ENCODE measurements at places on chromosomes 4 and X.

DNA sequence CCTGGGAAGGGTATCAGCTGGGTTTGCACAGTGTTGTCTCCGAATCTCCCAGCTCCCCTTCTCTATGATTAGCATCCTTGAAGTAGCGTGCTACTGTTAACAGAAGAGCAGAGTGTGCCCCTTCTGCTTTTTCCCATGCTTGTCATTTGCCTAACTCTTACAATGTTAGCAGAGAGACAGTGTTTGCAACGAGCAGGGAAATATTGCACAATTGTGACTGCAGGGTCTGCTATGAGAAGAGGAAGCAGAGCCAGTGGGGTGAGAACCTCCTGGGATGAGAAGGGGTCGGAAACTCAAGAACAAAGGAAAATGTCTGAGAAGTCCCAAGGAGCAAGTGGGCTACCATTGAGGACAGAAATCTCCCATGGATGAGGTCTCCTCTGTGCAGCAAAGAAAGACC lies 7.8 kb upstream of the CHRNA9 start:
- DNase-seq: no peak

DNA sequence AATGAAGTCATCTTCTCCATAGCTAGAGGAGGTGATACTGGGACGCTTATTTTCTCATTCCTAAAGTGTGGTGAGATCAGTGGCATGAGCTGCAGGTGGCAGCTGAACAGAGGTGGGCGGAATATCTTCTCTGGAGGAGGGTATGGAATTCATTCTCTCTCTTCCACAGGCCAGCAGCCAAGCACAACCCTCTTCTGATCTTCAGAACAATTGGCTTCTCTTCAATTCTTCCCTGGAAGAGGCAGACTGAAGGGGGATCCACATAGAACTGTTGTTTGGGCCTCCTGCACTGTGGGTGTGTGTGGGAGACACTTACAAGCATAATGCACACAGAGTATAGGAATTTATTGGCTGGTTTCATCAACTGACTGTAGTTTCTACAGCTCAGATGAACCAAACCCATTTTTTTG lies 180.4 kb upstream of the RASGEF1B start:
- no peak for DNase-seq

- no peak for DNase-seq
Observed at GRCh38 chr4:94642561-94642866, 115.2 kb upstream of the BMPR1B start.

- no peak for DNase-seq
Observed at GRCh38 chr4:129138810-129139496, 43.0 kb downstream of the C4orf33 start.

- DNase-seq: no peak
Observed at GRCh38 chr4:41749631-41750039, 1.1 kb upstream of the PHOX2B start.

- no peak for DNase-seq
Observed at GRCh38 chr4:116099596-116099995, 985.8 kb downstream of the TRAM1L1 start.

DNA sequence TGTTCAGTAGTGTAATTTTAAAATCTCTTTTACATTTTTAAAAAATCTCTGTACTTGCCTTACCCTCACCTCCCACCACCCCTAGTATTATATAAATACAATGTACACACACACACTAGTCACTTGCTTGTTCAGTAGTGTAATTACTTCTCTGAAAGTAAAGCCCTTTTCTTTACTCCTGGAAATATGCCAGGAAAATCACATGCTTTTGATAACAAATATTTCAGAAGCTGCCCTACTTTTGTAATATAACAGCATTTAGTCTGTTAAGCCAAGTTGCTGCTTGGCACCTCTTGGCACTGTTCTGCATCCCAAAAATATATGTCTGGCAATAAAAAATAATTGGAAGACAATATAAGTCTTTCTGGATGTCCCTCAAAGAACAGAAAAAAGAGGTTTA lies 172.8 kb upstream of the APOOL start:
- no peak for DNase-seq

DNA sequence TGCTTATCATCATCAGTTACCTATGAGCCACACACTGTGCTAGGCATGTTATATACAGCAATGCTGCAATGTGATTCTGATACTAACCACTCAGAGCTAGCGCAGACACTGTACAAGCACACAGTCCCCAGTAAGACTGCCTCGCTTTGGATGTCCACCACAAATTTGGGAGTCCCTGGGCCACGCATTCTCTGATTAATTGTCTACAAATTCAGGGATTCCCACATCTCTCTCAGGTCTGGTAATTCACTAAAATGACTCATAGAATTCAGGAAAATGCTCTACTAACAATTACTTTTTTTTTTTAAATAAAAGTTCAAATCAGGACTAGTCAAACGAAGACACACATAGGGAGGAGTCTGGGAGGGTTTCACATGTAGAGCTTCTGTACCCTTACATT lies 652.1 kb upstream of the AADAT start:
- no peak for DNase-seq

GRCh38 chr4:126748736-126749135 lies 884.0 kb upstream of the INTU start:
- no peak for DNase-seq

DNA sequence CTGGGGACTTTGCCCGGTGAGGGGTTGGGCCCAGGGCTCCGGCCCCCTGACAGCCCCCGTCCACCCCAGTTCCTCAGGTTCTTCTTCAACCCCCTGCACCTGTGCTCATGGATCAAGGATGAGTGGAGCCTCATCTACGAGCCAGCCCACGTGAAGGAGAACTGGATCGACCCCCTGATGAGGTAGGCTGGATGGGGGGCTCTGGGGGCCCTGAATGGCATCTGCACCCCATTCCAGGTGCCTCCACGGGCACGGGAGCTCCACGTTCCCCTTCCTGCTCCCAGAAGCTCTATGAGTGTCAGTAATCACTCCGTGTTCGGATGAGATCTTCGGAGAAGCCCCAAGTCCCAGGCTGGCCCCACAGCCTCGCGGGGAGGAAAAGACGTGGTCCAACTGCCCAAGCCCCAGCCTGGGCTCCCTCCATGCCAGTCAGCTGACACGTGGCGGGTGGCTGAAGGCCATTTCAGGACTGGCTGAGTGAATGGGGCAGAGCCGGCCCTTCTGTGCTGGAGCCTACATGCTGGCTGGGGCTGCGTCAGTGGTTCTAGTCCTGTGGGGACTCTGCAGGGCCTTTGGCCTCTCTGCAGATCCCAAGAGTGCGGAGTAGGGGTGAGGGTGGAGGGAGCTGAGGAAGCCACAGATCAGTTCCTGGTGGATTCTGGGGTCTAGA lies 24.4 kb downstream of the CFAP99 start:
- no peak for DNase-seq

GRCh38 chr4:139054791-139055505 lies 39.4 kb downstream of the NOCT start:
- DNase-seq: no peak

DNA sequence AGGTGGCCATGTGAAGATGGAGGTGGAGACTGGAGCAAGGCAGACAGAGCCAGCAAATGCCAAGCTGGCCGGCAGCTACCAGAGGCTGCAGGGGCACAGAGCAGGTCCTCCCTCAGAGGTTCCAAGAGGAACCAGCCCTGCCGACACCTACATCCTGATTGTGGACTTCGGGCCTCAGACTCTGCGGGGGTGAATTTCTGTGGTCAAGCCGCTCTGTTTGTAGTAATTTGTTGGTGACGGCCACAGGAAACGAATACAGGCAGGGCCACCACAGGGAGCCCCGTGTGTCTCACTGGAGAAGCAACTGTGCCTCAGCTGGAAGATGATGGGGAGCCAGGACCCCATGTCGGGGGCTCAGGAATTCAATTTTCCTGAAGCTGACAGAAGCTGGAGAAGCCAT lies 28.3 kb downstream of the ZFYVE28 start:
- no peak for DNase-seq

GRCh38 chrX:71106427-71106826 lies at the start of gene CXorf65:
CXorf65 (minus strand) TSS chrX:71106740; CDS start chrX:71106556, 184 bp downstream.
- no peak for DNase-seq

GRCh38 chr4:183429489-183429888 lies 14.9 kb upstream of the CDKN2AIP start:
- no peak for DNase-seq

GRCh38 chr4:183220236-183220635 lies 99.8 kb downstream of the CLDN22 start:
- DNase-seq: no peak

DNA sequence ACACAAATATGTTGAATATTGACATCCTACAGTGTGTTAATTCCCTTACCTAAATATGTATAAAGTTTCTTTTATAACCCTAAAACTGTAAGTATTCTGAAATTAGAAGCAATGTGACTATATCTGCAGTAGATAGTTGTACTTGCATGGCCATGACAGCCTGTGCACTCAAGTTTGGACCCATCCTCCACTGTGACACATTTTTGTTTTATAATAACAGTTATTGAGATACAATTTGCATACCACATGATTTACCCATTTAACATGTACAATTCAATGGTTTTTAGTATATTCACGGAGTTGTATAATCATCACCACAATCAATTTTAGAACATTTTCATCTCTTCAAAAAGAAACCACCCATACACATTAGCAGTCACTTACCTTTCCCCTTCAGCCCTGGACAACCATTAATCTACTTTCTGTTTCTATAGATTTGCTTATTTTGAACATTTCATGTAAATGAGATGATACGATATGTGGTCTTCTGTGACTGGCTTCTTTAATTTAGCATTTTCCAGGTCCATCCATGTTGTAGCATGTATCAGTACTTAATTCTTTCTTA lies 29.6 kb downstream of the HERC3 start:
- DNase-seq: no peak

DNA sequence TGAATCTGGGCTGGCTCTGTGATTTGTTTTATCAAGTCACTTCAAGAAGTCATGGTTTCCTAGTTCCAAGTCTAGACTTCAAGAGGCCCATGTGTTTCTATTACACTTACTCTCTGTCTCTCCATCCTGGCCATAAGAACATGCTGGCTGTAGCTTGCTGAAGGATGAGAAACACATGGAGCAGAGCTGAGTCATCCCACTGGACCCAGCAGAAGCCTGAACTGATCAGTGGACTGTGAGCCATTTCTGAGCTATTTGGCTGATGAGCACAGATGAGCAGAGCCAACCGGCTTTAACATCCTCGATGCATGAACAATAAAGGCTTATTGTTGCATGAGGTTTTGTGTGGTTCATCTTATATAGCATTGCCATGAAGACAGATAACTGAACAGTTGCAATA lies 290.6 kb upstream of the BOD1L1 start:
- DNase-seq: no peak

- DNase-seq: no peak
Observed at GRCh38 chrX:96835660-96836289, 47.9 kb upstream of the RPA4 start.

DNA sequence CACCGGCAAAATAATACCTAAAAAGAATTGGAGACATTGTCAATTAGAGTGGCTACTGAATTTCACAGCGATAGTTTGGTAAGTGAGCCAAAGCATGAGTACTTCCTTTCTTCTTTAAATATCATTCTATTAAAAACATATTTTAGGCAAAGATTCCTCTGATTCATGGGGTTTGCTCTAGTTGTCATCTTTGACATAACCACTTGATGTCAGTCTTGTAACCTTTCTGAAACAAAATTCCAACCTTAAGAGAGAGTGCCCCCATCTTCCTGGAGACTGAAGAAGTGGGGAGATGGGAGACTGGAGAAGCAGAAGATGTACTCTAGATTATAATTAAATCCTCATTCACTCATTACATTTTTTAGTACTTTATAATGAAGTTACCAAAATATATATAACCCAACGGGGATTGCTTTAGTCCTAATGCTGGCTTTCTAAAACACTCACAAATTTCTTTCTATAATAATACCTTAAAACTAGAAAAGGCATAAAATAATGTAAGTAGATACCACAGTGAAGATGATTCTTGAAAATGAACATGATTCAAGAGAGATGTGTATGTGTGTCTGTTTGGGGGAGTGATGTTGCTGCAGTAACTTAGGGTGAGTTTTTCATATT lies 96.4 kb downstream of the EMCN start:
- no peak for DNase-seq

- no peak for DNase-seq
Observed at GRCh38 chrX:10811111-10811510, 190.7 kb upstream of the MID1 start.

GRCh38 chr4:97866821-97867556 lies 276.3 kb downstream of the STPG2 start:
- no peak for DNase-seq

DNA sequence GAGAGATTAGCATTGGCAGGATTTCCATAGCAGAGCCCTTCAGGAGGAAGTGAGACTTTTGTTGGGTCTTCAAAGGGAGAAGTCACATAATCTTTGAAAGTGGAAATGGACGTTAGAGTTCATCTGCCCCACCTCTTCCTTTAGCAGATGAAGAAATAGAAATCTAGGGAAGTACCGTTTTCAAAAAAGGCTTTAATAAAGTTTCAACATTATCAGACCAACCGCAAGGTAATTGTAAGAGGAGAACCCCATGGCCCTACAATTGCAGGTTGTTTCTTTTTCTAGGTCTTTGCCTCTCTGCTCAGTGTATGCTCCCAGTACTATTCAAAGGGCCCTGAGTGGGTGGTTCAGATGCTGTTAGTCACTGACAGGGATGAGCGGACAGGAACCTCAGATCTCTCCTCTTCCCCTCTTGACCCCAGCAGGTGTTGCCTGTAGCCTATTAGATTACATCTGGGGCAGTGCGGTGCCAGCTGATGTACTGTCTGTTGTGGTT lies 48.6 kb upstream of the AP1S2 start:
- DNase-seq: no peak

DNA sequence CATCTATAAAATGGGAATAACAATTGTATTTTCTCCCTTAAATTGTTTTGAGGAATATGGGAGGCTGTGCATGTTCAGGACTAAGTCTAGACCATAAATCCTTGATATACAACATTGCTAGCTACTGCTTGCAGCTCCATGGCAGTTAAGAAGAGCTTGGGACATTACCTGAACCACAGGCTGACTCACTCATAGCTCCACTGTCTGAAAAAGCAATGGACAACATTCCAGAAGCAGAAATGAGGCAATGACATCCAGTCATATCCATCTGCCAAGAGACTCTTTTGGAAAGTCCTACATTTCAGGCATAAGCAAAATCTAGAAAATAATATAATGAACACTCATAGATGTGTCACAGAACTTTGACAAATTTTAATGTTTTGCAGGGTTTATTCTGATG lies 167.3 kb upstream of the LEF1 start:
- no peak for DNase-seq

- no peak for DNase-seq
Observed at GRCh38 chr4:5826437-5827107, 66.3 kb downstream of the CRMP1 start.
